ENCODE measurements at places on chromosomes 13 and 19.

DNA sequence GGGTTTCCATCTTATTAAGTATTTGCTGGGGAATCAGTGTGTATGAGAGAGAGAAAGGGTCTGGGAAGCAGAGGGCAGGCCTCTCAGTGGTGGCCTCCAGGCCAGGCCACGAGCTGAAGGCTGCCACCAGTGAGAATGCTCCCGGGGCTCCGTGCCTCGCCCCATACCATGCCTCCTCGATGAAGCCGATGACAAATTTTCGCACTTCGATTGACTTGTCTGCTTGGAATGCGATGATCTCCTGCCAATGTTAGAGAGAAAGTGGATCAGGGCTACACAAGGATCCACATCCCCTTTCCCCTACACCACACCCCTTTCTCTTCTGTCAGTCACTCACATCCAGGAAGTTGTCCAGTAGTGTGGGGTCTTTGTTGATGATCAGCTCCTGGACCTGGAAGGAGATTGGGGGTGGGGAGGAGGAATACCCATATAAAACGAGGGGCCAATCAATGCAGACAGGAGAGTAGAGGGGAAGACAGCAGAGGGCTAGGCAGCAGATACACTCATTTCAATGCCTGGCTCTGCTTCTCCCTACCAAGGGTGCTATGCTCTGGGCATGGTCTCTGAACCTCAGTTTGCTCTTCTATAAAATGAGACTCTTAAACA, 10.7 kb downstream of the SYMPK start:
- DNase-seq = no peak

- DNase-seq = peak; percentile 15
Observed at GRCh38 chr19:57708641-57709361, at the start of gene ZNF154. ZNF154 (minus strand) TSS chr19:57709204; CDS start chr19:57708971, 233 bp downstream.

DNA sequence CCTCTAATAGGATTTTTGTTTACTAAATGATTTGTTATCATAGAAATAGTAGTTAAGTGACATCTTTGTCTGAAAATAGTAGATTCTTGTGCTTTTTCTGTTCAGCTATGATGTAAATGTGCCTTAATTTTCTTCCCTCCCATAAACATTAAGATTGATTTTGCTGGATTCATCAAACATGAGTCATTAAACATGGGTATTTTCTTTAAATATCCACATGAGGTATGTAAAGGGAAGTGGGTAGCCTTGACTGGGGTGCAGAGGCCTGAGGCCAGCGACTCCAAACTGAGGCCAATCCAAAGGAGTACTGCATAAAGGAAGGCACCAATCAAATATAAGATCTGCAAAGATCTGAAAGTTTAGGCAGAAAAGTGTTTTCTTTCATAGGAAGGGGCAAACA, 3.7 kb downstream of the ZNF136 start:
- DNase-seq = no peak

DNA sequence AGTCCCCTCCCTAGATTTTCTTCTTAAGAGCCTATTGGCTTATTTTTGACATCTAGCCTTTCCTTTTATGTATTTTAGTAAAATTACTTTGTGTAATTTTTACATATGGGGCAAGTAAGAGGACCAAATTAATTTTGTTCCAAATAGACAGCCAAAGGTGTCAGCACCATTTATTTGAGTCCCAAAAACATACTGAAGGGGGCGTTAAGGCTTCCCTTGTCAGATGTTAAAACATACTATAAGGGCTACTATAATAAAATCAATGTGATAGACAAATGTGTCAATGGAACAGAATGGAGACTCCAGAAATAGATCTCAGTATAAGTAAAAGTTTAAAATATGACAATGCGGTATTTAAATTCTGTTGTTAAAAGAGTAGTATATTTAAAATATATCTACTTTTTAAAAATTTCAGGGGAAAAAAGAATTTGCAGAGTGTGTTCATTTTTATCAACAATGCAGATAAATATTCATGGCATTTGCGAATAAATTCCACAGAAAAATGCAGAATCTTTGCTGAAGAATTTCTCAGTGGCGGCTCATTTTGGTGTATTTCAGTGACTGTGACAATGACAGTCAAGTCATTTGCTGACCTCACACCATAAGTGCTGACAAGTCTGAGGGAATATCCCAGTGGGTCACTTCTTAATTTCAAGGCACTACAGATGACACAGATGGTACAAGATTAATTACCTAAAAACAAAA, 133.7 kb downstream of the MTUS2 start:
- no peak for DNase-seq

DNA sequence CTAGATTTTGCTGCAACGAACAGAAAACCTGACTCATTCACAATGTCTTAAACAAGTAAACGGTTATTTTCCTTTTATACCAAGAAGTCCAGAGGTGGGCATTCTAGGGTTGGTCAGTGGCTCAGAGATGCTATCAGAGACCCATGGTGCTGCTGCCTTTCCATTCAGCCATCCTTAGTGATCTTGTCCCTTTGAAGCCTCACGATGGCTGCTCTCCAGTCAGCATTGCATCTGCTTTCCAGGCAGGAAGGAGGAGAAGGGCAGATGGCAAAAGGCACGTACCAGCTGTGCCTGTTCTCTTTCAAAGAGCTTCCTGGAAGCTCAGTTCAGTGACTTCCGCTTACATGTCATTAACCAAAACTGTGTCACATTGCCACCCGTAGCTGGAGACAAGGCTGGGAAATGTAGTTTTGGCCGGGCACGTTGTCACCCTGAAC, 30.1 kb downstream of the WDFY2 start:
- DNase-seq = no peak

DNA sequence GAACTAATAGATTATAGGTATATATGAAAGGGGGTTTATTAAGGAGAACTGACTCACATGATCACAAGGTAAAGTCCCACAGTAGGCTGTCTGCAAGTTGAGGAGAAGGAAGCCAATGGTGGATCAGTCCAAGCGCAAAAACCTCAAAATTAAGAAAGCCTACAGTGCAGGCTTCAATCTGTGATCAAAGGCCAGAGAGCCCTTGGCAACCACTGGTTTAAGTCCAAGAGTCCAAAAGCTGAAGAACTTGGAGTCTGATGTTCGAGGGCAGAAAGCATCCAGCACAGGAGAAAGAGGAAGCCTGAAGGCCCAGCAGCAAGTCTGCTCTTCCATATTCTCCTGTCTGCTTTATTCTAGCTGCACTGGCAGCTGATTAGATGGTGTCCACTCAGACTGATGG, 721.3 kb upstream of the PCDH9 start:
- DNase-seq = no peak

- no peak for DNase-seq
Observed at GRCh38 chr13:29849731-29850212, 645 bp downstream of the UBL3 start.

GRCh38 chr19:38544569-38545315, 73.0 kb downstream of the MAP4K1 start:
- DNase-seq = no peak

- no peak for DNase-seq
Observed at GRCh38 chr13:37068962-37069361, 9.5 kb upstream of the SUPT20H start.

DNA sequence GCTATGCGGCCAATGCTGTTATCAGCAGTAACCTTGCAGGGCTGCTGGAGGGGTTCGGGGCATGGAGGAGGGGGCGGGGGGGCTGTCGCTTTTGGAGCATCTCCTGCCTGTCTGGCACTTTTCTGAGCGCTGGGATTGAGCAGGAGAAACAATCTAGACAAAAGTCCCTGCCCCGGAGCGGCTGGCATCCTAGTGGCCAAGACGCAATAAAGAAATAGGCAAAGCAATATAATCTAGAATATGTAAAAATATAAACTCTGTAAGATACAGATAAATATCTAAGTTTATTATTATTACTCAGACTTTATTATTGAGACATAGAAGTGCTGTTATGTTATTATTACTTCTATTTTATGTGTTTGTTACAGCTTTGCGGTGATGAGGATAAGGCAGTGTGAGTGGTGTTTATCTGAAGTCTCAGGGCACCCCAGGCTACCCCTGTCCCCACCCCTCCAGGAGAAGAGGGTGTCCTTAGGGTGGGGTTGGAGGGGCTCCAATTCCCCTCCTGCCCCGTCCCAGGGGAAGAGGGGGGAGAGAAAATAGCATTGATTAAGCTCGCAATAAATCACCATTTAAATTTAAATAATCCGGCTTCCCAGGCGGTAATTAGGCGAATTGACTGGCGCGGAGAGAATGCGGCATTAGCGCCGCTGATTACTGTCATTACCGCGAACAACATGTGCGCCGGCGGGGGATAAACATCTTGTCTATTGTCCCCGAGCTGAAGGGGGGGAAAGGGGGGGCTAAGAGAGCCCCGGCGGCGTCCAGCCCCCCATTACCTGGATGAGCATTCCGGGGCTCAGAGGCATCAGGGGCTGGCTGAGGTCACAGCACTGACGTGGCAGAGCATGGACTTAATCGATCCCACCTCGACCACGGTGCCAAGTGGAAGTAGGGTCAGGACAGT, 3.2 kb downstream of the NPAS1 start:
- no peak for DNase-seq

DNA sequence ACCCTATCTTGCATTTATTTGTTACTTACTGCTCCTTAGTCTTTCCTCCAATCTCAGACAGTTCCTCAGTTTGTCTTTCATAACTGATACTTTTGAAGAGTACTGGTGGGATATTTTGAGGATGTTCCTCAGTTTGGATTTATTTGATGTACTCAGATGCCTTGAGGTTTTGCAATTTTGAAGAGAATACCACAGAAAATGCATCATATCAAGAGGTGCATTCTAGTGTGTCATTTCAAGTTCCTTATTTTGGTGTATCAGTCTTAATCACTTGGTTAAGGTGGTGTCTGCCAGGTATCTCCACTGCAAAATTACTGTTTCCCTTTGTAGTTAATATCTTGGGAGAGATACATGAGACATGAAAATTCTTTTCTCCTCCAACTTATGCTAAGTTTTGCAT, 75.1 kb downstream of the URI1 start:
- DNase-seq = no peak

- no peak for DNase-seq
Observed at GRCh38 chr19:2039089-2039958, 11.7 kb downstream of the MKNK2 start.

DNA sequence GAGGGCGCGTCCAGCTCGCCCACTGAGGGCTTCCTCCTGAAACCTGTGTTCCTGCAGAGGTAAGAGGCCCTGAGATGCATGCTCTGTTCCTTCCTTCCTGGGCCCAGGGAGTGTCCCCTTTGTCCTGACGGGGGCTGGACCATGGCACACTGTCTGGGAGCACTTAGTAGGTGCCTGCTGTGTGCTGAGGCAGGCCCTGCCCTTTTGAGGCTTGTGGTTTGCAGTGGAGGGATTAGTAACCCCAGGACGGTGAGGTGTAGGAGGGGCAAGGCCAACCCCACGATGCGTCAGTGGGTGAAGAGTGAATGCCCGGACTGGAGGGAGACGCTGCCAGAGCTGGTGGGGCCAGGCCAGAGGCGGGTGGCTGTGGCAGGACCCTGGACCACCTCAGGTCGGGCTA, 11.2 kb upstream of the F2RL3 start:
- no peak for DNase-seq

DNA sequence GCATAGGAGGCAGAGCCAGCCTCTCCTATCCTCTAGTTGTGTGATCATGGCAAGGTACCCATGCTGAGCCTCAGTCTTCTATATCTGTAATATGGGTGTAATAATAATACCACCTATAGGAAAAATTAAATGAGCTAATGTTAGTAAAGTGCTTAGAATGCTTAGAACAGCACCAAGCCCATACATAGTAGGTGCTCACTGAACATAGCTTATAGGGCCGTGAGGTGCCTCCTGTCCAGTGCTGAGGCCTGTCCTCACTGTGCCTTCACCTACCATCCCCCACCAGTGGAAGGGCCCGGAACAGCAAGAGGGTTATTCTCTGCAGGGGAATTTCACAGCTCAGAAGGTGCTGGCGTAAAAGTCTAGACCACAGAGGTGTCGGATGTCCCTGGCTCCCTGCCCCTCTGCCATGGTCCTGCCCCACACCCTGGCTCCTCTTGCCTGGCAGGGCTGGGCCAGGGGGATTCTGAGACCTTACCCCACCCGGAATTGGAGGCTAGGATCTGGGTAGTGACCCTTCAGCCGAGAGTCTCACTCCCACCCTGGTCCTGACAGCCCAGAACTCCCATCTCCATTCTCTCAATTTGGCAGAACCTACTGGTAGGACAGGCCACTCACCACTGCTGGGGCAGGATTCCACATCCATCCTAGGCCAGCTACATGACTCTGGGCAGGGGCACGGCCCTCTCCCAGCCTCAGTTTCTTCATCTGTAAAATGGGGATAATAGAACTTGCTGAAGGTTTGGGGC, 2.2 kb upstream of the SCN1B start:
- no peak for DNase-seq

GRCh38 chr13:51786425-51787265, 17.3 kb downstream of the DHRS12 start:
- DNase-seq = no peak

- DNase-seq = no peak
Observed at GRCh38 chr13:99311748-99312492, 4.7 kb upstream of the GPR183 start.

- DNase-seq = no peak
Observed at GRCh38 chr13:102769679-102770078, 3.9 kb downstream of the TEX30 start.

DNA sequence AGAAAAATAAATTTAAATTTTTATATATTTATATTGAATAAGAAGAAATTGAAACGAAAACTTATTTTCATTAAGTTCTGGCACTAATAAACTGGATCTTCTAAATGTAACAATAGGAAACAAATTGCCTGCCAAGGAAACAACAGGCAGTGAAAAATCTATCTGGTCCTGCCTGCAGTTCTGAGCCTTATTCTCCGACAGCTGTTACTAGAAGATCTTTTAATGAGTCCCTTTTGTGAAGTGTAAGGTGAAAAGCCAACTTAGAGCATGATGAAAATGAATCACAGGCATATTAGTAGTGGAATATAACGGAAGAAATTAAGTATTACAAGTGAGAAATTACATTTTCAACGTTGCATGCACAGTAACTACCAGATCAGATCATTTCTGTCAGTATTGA, 1002.7 kb upstream of the PCDH20 start:
- DNase-seq = no peak

DNA sequence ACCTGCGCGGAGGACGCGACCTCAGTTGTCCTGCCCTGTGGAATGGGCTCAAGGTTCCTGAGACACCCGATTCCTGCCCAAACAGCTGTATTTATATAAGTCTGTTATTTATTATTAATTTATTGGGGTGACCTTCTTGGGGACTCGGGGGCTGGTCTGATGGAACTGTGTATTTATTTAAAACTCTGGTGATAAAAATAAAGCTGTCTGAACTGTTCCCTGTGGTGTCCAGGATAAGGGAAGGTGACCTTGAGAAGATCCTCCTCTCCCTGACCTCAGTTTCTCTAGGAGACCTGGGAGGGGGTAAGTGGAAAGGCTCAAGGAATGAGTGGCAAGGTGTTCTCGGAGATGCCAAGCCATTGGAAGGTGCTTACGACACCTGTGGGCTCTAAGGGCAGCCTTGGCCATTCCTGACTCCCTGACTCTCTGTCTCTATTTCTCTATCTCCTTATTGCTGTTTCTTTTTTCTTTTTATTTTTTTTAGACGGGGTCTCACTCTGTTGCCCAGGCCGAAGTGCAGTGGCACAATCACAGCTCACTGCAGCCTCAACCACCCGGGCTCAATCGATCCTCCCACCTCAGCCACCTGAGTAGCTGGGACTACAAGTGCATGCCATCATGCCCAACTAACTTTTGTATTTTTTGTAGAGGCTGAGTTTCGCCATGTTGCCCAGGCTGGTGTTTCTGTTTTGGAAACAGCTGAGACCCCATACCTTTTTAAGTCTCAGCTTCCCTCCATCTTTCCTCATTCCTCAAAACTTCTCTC, 3.2 kb downstream of the GDF15 start:
- no peak for DNase-seq

Data from GM04504 (cell line).